Naive thymus-derived CD8-positive, alpha-beta T cell (primary cell): ENCODE measurements at places on chromosomes 7 and 10. TPM values are rescaled to one million over a fixed set of nuclear protein-coding genes. Genes with fewer than 3 reads are reported as not detected.

IQCE gene
- total RNA-seq, result 8.9 TPM

XRCC2 gene
- total RNA-seq, result 1.1 TPM

SFRP4 gene
- not detected for total RNA-seq

SLC26A3 gene
- not detected for total RNA-seq

A1CF gene
- not detected for total RNA-seq

TSPAN13 gene
- 1.4 TPM for total RNA-seq

FRMPD2 gene
- total RNA-seq, result not detected

FAM25G gene
- total RNA-seq, result not detected

SLC26A5 gene
- not detected for total RNA-seq

SFTPA2 gene
- total RNA-seq, result not detected

UBTD1 gene
- 1.6 TPM for total RNA-seq
